Stimulated activated CD4-positive, alpha-beta T cell treated with anti-CD3 and anti-CD28 coated beads, Interleukin-15, amount 100 ng/mL, for 1 hour (primary cell): ENCODE measurements at places on chromosomes 7 and 10.

- DNase-seq, result no peak
Observed at GRCh38 chr10:69979174-69979573, 73.5 kb upstream of the MACROH2A2 start.

DNA sequence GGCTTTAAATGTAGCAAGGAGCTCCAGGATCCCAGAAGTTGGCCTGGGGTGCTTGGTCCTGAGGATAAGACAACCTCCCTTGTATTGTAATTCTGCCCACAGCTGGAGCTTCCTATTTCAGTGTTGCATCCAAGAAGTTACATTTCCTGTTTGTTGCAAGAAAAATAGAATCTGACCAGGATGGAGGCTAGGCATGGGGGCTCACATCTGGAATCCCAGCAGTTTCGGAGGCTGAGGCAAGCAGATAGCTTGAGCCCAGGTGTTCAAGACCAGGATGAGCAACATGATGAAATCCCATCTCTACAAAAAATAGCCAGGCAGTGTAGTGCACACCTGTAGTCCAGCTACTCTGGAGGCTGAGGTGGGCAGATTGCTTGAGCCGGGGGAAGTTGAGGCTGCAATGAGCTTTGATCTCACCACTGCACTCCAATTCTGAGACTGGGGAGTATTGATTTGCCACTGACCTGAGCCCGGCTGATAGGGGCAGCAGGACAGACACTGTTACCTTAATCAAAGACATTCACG lies 766 bp upstream of the ITIH2 start:
- no peak for DNase-seq

GRCh38 chr10:5538446-5538845 lies 13.7 kb downstream of the CALML3 start:
- DNase-seq, result no peak

- no peak for DNase-seq
Observed at GRCh38 chr7:50367100-50367499, 62.6 kb downstream of the IKZF1 start.

- no peak for DNase-seq
Observed at GRCh38 chr7:123289200-123289599, 89.4 kb upstream of the SLC13A1 start.

GRCh38 chr7:21941611-21942141 lies 4.0 kb downstream of the CDCA7L start:
- DNase-seq, result no peak

DNA sequence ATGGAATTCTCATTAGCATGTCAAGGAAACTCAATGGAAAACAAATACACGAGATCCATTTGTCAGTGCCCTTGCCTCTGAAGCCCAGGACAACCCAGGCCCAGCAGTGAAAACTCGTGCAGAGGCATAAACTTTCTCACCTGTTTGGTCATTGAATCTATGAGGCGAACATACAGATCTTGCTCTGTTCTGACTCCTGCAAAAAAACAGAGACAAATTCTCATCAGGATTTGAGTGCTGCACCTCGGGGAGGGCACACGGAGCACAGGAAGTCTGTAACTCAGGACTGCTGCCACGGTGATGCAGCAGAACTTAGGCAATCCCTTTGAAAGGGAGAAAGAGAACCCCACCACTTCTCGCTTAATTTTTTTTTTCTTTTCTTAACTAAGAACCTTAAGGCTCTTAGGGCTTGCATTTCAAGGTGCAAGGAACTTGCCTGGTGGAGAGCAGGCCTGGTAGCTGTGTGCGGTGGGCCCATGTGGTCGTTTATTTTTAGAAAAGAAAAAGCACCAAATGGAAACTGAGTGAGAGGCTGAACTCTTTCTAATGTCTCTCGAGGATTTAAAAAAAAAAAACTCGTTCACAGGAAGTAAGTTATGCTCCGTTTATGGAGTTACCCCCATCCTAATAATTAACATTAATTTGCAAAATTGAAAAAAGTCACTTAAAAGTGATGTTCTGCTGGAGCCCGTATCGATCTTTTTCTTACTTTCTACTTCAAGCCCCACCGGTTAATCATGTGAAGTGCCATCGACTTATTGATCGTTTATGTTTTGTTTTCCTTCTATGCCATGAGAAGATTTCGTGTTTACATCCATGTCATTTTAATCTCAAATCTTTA lies 1.8 kb downstream of the EBF3 start:
- DNase-seq, result no peak

GRCh38 chr7:138565451-138566114 lies 105.5 kb downstream of the TRIM24 start:
- DNase-seq, result no peak

DNA sequence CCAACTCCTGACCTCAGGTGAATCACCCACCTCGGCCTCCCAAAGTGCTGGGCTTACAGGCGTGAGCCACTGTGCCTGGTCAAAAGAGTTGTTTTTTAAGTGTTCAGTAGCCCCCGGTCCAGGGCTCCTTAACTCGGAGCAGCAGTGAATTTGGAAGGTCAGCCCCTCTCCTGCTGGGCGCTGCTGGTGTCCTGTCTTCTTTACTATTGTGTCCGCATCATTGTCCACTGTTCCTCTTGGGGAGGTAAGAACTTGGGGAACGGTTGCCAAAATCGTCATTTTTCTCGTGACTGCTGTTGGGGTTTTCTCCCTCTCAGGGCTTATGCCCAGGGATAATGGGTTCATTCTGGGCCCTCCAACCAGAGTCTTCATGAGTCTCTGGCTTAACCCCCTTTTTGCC lies 46.7 kb downstream of the CAMK1D start:
- DNase-seq, result no peak

- DNase-seq, result peak; percentile 25
Observed at GRCh38 chr7:1555813-1556543, at the start of gene TMEM184A. Gene TMEM184A (minus strand): TSS chr7:1556205. CDS start chr7:1555484, 721 bp downstream.

DNA sequence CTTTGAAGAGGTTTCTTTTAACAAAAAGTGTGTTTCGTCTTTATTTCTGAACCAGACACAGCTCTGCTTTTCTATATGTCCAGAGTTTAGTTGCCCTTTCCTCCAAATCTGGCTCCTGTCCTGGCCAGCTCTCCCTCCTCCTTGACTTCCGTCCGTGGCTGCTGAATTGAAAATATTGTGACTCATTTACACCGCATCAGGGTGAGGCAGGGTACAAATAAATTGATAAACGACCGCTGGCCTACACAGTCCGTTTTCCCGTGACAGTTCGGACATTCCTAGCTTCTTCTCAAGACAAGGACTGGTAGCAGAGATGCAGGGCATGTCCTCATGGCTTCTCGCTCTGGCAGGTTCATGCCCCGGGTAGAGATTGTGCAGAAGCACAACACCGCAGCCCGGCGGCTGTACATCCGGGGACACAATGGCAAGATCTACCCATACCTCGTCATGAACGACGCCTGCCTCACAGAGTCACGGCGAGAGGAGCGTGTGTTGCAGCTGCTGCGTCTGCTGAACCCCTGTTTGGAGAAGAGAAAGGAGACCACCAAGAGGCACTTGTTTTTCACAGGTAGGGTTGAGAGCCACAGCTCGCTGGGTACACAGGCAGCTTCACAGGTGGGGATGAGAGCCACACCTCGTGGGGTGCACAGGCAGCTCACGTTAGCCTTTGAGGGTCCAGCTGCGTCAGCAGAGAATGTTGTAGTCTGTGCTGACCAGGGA lies 126.6 kb downstream of the TRRAP start:
- DNase-seq, result no peak

DNA sequence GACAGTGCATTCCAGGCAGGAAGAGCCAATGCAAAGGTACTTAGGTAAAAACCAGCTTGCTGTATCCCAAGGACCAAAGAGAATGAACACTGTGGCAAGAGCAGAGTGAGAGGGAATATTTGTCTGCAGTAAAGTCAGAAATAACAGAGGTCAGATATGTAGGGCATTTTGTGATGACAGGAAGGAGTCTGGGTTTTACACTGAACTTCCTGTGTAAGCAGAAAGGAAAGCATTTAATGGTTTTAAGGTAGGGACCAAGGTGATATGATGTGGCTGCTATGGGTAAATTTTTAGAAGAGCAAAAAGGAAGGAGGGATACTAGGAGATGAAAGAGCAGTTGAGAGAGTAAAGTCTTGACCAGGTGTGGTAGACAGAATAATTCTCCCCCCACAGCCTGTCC lies 10.1 kb downstream of the ABCB1 start:
- no peak for DNase-seq

- DNase-seq, result no peak
Observed at GRCh38 chr7:140542228-140542603, 62.9 kb upstream of the MKRN1 start.

- no peak for DNase-seq
Observed at GRCh38 chr7:153370092-153370491, 610.5 kb downstream of the ACTR3B start.

DNA sequence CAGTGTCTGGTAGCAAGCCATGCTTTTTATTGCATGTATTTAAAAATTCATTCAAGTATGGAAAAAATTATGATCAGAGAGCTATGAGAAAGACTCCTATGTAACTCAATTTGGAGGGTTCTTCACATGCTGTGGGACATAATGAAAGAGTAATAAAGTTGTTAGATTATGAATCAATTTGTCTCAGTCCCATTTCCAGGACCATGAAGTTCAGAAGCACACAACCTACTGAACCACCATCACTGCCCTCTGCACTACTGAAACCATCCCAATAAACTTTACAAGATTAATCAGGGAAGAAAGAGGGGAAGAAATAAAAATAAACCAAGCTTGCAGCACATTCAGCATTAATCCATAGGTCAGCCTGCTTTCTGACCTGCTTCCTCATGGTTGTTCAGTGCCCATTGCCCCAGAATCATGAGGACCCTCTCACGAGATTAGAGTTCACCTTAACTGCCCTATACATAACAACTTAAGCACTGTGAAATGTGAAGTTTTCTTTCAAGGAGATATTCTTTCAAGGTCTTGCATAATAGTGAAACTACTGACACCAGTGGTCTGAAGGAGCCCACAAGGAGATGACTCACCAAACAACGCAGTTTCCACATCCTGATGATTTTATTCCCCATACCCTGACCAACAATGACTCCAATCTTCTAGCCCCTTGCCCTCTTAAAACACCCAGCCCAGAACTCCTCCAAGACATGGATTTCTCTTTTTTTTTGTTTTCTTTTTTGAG lies 171.5 kb upstream of the ADCY1 start:
- DNase-seq, result no peak

DNA sequence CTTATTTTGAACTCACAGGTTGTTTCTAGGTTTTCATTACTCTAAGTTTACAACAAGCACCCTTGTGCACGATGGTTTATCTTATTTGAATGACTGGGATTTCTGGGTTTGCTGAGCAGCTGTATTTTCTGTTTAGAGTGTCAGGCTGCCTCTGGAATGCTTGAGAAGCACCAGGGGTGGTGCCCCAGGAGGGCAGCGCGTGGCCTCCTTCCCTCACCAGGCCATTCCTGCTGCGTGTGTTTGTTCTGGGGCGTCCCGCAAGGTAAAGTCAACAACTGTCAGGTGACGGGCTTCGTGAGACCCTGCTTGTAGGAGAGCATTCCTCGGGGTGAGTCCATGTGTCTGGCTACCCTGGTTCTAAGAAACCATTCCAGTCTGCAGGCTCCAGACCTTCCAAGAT lies 54.9 kb downstream of the FAM171A1 start:
- no peak for DNase-seq

DNA sequence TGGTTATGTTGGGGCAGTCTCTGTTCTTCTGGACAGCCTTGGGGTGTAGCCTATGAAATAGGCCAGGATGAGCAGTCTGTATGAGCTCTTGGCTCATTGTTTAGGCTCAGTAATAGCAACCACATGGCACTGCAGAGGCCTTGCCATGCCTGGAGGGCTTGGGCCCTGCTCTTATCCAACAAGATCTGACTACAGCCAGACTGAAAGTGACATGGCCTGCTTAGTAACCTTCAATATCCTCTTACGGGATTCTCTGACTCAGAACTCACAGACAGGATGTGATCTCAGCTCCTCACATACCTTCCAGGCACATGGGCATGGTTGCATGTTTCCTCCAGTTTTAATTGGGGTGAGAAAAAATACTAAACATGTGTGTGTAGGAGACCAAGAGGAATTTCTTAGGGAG lies 289.3 kb downstream of the PTEN start:
- peak; percentile 3 for DNase-seq

DNA sequence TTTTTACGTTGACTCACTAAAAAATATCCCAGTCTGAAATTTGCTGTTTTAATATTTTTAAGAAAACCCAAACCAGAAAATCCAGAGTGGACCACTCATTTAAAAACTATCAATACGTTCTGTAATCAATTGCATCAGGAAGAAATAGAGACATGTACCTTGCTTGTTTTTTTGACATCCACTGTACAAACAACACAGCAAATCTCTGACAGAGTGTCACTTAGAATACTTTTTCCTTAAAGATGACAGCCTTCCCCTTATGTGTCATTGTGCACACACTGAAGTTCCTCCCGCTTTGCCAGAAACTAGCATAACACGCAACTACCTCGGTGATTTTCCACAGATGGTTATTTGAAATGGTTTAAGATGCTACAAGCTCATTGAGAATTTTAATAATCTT lies 321.7 kb upstream of the PFKP start:
- no peak for DNase-seq

DNA sequence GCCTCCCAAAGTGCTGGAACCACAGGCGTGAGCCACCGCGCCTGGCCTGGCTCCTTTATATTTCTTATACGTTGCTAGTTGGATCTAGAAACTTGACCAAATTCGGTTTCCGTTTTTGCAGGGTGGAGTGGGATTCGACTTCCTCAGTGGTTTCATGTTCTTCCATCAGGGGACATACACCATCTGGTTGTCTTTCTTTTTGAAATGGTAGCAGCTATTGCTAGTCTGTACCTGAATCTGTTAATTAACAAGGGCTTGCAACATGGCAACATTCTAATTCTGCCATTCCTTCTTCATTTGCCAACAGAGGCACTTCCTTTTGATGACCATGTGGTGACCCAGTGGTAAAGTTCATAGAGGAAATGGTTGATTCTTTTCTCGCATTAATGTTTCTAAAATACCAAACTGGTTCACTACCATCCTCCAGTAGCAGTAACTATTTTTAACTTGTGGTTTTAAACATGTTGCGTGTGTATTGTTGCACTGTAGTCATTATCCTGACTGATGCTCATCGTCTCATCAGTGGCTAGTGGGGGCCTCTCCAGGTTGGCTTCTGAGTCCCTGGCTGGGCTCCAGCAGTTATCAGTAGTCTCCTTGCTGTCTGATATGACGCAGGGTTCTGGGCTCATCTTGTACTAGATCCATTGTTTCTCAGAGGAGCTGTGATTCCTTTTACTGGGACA lies 159.2 kb downstream of the RGS10 start:
- DNase-seq, result no peak

DNA sequence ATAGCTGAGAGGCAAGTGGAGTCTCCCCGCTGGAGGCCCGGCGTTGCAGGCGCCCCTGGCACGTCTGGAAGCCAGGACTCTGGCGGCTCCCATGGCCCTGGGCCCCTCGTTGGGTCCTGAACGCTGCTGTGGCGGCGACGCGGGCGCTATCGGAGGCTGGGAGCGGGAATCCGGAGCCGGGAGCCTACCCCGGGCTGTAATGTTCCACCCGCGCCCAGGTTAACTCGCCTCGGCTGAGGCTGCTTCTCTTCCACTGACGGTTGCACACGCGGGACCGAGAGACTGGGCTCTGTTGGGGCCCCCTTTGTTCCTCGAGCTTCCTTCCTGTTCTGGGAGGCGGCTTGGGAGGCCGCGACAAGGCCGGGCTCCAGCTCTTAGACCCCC lies 1.3 kb upstream of the HOXA5 start:
- DNase-seq, result no peak
